ENCODE measurements at places on chromosomes 11 and 22. TPM values are rescaled to one million over a fixed set of nuclear protein-coding genes. Genes with fewer than 3 reads are reported as not detected.
A peak's percentile ranks its signal among the peaks of the same experiment; 100 is the strongest.

- DNase-seq = no peak
- H3K36me3 ChIP-seq = no peaks in the 10 kb centered on the region
- peak overlapping the region; percentile 51 for H3K4me3 ChIP-seq
- no peaks in the 10 kb centered on the region for H3K27me3 ChIP-seq
These were observed 626 bp downstream of the TRIM22 start for GRCh38 chr11:5690216-5690615.

DNA sequence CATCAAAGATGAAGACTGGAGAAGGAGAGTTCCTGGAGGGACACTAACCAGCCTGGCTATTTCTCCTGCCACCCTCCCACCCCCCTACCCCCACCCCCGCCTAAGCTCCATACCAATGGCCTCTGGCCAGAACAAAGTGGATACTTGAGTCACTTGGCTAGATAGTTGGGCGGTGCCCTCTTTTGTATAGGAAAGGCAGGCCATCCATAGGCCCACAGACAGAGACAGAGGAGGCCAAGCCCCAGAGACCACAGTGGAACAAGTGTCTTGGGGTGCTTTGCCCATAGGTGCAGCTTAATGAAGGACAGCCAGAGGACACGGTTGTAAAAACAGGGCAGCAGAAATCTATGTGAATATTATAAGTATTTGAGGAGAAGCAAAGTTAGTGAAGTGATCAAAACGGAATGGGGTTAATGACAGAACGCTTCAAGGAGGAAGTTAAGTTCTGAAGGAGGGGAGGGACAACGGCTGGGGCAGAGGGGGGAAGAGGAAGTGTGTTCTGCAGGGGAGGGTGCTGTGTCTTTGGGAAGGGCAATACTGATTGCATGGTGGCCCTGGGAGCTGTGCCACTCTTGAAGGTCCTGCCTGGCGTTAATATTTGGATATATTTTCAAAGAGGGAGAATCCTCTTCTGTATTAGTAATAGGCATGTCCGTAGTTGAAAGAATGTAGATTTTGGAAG, 32.7 kb downstream of the FLI1 start:
- no peak overlapping the region for H3K4me3 ChIP-seq
- no peaks in the 10 kb centered on the region for H3K27me3 ChIP-seq
- peak overlapping the region; percentile 31 for H3K27ac ChIP-seq
- peaks cover 13% of the 10 kb centered on the region for H3K4me1 ChIP-seq
- no peaks in the 10 kb centered on the region for H3K36me3 ChIP-seq

DNA sequence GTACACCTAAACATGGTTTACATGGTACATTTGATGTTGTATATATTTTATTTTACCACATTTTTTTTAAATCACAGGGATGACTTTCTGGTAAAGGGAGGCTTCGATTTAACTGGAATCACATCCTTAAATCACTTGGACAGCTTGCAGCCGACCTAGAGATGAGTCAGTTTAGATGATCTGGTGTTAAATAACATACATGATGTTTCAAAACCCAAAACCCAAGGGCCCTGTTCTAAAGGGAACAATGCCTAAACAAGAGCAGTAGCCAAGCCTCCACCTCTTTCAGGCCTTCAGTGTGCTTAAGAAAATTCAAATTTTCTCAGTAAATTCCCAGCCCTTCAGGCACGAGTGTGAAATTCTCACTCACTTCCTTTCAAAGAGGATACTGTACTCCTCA, 108.8 kb downstream of the WT1 start:
- no peaks in the 10 kb centered on the region for H3K36me3 ChIP-seq
- no peak overlapping the region for H3K4me3 ChIP-seq
- no peaks in the 10 kb centered on the region for H3K4me1 ChIP-seq
- no peaks in the 10 kb centered on the region for H3K27me3 ChIP-seq
- no peak for DNase-seq
- no peak overlapping the region for H3K27ac ChIP-seq

- no peak overlapping the region for H3K4me3 ChIP-seq
- H3K27ac ChIP-seq = no peak overlapping the region
- H3K36me3 ChIP-seq = no peaks in the 10 kb centered on the region
- DNase-seq = no peak
These were observed 266.7 kb upstream of the CTSC start for GRCh38 chr11:88604260-88604659.

- no peaks in the 10 kb centered on the region for H3K36me3 ChIP-seq
- H3K27ac ChIP-seq = no peak overlapping the region
- peaks cover 84% of the 10 kb centered on the region for H3K4me1 ChIP-seq
- H3K4me3 ChIP-seq = no peak overlapping the region
These were observed 98.1 kb downstream of the TEAD1 start for GRCh38 chr11:12772324-12772723.

- no peaks in the 10 kb centered on the region for H3K4me1 ChIP-seq
- H3K27me3 ChIP-seq = no peaks in the 10 kb centered on the region
- H3K4me3 ChIP-seq = no peak overlapping the region
- DNase-seq = peak; percentile 89
These were observed 43.8 kb upstream of the BARX2 start for GRCh38 chr11:129331871-129332274.

- H3K36me3 ChIP-seq = no peaks in the 10 kb centered on the region
- DNase-seq = no peak
- no peak overlapping the region for H3K27ac ChIP-seq
- no peaks in the 10 kb centered on the region for H3K27me3 ChIP-seq
- no peak overlapping the region for H3K4me3 ChIP-seq
These were observed 25.0 kb upstream of the CRTAM start for GRCh38 chr11:122813176-122813893.

DNA sequence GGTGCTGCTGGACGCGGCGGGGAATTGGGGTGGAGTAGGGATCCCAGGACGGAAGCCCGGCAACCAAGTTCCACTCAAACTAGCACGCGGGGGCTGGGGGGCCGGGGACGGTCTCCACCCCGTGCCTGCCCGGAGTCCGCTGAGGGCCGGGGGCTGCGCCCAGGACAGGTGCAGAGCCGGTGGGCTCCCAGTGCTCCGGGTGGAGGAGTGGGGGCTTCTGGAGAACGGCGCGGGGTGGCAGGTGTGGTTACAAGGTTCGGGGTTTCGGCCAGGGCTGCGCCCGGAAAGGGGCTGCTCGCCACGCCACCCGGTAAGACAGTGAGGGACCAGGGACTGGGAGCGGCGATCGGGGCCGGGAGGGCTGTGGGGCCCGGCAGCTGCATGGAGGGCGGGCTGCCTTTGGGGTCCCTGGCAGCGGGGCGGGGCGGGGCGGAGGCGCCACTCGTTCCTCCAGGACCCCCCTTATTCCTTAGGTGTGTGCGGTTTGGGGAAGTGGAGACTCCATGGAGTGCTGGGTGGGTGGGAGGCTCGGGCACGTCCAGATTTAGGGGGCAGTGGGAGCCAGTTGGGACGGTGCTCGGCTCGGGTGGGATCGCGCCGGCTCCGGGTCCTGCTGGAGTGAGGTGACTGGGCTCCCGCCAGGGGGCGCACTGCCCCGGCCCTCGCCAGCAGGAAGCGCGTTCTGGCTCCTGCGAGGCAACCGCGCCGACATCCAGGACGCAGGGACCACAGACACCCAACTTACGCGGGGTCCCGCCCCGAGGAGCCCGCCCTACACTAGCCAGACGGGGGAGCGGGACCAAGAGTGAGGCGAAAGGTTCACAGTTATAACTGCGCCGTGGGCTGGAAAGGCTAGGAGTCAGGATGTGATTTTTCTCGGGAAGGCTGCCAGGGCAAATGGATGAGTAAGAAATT, 868 bp downstream of the TSPAN18 start:
- peak overlapping the region; percentile 90 for H3K4me3 ChIP-seq
- peaks cover 4% of the 10 kb centered on the region for H3K4me1 ChIP-seq
- peak overlapping the region; percentile 87 for H3K27ac ChIP-seq
- no peaks in the 10 kb centered on the region for H3K36me3 ChIP-seq
- peak; percentile 93 for DNase-seq

Gene ELFN2
- under 0.01 TPM for total RNA-seq

Gene DDT
- 82.8 TPM for total RNA-seq

Gene DRG1
- total RNA-seq = 84.2 TPM

Data from sigmoid colon (tissue), 7 donors.